ENCODE measurements at places on chromosomes 16 and 17.

- DNase-seq: no peak
Observed at GRCh38 chr16:58393138-58393504, 850 bp downstream of the GINS3 start.

- DNase-seq: no peak
Observed at GRCh38 chr16:72913551-72913950, 134.4 kb downstream of the ZFHX3 start.

- DNase-seq: no peak
Observed at GRCh38 chr16:55832425-55832772, 497 bp downstream of the CES1 start.

DNA sequence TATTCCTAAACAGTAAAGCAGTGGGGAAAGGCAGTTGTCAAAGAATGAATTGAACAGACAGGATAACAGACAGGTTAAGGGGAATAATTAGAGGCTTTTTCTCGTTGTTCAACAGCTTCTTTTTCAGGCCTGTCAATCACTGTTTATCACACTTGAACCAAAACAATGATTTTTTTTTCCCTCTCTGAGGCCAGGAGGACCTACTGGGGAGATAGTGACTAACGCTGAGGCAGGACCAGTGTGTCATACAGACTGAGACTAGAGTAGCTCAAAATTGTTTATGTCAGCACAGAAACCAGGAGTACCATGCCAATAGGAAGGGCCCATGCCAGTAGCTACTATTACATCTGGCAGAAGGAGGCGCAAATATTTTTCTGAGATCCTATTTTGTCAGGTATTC, 41.3 kb upstream of the NLK start:
- no peak for DNase-seq

DNA sequence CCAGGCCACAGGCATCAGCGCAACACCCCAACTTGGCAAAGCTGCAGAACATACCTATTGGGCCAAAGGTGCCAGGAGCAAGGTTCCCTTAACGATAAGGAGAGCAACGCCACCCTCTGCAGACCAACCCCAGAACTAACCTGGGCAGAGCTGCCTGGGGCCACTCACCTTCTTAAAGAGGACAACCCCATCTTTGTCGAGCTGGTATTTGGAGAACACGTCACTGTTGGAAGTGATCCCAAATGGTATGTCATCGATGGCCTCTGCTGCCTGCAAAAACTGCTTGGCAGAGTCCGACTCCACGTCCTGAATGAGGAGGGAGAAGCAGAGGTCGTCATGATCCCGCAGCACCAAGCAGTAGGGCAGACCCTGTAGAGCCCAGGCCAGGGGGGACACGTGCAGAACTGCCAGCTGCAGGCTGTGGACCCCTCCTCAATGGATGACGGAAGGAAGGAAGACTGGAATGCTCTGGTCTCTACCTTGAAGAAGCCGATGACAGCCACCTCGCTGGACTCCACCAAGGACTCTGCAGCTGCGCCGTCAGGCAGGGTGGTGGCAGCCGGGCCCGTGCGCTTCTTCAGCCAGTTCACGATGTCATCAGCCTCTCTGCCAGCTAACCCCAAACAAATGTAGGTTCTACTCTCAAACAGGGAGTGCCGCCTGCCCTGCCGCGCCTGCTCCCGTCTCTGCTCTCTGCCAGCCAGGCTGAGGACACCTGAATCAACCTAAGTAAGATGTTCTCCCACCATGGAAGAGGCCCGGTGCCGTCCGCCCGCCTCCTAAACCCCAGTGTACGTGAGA, 5.2 kb downstream of the P4HB start:
- DNase-seq: no peak

GRCh38 chr16:10978871-10979446, 34.6 kb downstream of the CLEC16A start:
- DNase-seq: no peak

DNA sequence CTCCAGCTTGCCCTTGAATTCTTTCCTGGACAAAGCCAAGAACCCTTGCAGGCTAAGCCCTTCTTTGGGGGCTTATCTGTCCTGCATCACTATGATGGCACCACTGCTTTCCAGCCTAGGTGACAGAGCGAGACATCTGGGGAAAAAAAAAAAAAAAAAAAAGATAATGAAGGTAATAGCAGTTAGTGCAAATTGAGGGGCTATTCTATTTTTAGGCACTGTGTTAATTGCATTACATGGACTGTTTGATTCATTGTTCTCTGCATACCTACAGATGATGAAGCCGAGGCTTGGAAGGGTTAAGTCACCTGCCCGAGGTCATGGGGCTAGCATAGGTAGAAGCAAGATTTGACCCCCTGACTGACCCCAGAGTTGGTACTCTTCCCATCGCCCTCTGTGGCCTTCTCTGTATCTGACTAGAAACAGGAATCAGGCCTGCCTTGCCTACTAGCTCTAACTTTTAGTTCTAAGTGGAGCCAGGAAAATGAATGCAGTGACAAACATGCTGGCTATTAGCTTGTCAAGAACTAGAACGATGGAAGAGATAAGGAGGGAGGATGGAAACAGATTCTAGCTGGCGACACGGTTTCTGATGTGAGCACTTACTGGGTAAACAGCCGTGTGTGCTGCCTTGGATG, 312.1 kb downstream of the SNX29 start:
- no peak for DNase-seq

- no peak for DNase-seq
Observed at GRCh38 chr17:37417852-37418251, 11.2 kb downstream of the TADA2A start.

- DNase-seq: peak; percentile 94
Observed at GRCh38 chr17:33234930-33235685, 58.0 kb downstream of the ASIC2 start.

- no peak for DNase-seq
Observed at GRCh38 chr17:53635444-53635843, 187.3 kb upstream of the KIF2B start.

DNA sequence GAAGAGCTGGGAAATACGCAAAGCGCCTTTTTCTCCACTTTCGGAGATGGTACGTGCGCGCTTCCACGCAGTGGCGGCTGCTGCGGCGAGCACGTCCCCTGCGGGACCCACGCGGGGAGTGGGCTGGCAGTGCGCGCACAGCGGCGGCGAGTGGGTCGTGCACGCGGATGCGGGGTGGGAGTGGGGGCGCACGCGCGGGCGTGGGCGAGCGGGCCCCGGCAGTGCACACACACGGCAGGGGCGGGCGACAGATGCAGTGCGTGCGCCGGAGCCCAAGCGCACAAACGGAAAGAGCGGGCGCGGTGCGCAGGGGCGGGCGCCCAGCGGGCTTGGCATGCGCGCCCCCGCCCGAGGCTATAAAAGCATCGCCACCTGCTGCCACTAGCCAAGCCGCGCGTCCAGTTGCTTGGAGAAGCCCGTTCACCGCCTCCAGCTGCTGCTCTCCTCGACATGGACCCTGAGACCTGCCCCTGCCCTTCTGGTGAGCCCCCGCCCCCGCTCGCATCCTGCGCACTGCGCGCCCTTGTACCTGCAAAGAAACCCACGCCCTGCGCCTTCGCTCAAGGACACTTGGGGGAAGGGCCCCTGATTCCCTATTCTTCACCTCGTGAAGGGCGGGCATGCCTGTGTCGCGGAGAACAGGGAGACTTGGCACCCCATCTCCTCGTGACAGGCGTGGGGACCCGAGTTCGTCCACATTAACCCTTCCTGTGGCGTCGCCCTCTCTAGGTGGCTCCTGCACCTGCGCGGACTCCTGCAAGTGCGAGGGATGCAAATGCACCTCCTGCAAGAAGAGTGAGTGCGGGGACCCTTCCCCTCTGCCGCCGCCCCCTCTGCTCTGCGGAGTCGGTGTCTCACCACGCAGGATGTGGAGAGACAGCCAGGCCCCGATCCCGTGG, at the start of gene MT3:
Gene MT3, plus strand, starts transcription at position 388 of the 899 bp plus-strand sequence. Its CDS starts 63 bp downstream, at position 451.
- no peak for DNase-seq

DNA sequence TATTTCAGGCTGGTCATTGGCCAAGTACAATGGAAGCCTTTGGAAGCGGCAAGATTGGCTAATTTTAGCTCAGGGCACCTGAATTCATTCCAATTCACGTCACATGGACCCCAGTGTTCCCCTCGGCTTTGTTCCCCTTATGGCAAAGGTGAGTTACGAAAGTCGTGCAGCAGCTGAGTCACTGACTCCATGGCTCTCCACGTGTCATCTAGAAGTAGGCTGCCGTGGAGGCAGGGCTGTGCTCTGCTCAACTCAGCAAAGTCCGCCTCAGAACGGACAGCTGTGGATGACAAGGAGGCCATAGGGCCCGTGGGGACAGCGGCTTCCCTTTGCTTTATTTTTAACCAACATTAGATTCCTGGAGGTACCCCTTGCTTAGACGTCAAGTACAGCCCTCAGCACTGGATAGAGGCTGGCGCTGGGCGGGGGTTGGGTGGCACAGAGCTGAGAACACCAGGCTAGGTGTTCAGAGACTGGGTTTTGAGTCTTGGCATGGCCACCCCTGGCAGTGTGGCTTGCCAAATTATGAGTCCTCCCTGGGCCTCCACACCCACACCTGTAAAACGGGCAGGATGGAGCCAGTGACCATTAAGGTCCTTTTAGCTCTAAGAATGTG, 23.6 kb downstream of the ADAD2 start:
- no peak for DNase-seq

- no peak for DNase-seq
Observed at GRCh38 chr16:84614968-84615813, 2.7 kb downstream of the COTL1 start.

GRCh38 chr16:88430185-88430523, 22.9 kb upstream of the ZFPM1 start:
- DNase-seq: no peak

- peak; percentile 12 for DNase-seq
Observed at GRCh38 chr16:2008009-2008526, 1.6 kb downstream of the ZNF598 start.
